ENCODE measurements at places on chromosomes 4 and X.

DNA sequence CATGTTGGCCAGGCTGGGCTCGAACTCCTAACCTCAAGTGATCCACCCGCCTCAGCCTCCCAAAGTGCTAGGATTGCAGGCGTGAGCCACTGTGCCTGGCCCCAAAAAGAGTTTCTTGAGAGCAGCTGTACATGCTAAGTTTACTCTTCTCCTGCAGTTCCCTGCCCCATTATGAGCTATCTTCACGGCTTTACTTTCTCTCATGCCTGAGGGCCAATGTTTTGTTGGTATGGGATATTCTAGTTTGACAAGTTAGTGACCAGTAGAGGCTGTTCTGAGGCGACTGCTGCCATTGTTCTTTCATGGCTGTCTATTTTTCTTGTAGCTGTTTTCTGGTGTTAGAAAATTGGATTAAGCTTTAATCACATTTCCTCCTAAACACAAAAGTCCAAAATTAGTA is 78.0 kb upstream of the STX18 start:
- no peak for DNase-seq

DNA sequence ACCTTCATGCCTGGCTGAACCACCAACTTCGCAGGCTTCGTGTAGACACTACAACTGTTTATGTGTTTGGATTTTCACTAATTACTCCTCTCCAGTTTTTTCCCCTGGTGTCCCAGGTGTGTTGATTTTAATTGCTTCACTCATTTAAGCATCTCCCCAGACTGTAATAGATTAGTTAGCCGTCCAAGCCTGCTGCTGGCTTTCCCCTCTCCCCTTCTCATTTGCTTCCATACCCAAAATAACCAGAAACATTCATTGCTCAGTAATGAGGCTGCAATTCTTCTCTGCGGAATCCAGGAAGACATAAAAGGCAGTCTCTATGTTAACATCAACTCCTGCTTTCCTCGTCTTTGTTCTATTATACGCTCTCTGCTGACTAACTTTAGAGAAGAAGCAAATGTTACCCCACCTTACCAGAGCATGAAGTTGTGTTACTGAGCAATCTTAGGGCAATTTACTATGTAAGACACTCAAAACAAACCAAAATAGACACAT is 37.9 kb upstream of the SCRG1 start:
- no peak for DNase-seq

GRCh38 chr4:139961344-139961946 is 192.5 kb downstream of the MAML3 start:
- no peak for DNase-seq

GRCh38 chr4:86717651-86718050 is 123.5 kb downstream of the PTPN13 start:
- DNase-seq = no peak

- no peak for DNase-seq
These were observed 25.7 kb downstream of the GAB3 start for GRCh38 chrX:154724993-154725756.

- no peak for DNase-seq
These were observed 14.8 kb upstream of the BOD1L1 start for GRCh38 chr4:13642170-13642950.

- no peak for DNase-seq
These were observed 15.3 kb downstream of the RTL3 start for GRCh38 chrX:78643874-78644273.

DNA sequence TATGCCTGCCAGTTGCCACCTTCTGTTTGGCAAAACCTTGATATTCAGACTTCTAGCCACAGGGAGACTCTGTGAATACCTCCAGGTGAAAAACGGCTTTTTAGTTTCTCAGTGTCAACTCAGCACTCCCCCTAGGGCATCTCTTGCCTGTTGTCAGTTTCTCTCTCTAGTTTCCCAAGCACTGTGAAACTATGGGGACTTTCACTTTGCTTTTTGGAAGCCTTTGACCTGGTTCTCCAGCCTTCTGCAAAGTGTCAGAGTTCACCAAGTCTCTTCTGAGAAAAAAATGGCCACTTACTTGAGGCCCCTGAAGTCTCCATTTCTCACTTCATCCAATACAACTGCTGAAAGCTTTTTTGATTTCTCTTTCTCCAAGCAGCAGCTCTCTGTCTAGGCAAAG is 521.5 kb downstream of the INPP4B start:
- no peak for DNase-seq

- no peak for DNase-seq
These were observed 39.9 kb downstream of the SEPSECS start for GRCh38 chr4:25120146-25120940.

DNA sequence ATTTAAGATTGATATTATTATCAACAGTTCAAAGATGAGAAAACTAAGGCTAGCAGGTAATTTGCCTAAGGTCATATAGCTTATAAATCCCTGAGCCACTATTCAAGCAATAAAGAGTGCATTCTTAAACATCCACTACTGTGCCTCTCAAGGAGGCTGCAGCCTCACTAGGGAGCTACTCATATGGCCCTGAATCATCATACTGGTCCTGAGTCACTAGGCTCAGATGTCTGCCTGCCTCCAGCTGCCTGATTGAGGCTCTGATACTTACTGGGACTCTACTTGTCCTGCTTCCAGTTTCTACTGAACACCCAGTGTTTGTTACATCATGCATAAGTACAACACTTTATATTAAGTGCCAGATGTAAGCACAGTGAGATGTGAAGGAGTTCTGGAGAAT is 110.7 kb downstream of the AASDH start:
- DNase-seq = no peak

GRCh38 chrX:75546724-75547511 is 24.1 kb upstream of the ZDHHC15 start:
- no peak for DNase-seq

- DNase-seq = no peak
These were observed 174.7 kb upstream of the GPRIN3 start for GRCh38 chr4:89482251-89482650.

- DNase-seq = no peak
These were observed 426.8 kb downstream of the HNRNPD start for GRCh38 chr4:81946996-81947395.

DNA sequence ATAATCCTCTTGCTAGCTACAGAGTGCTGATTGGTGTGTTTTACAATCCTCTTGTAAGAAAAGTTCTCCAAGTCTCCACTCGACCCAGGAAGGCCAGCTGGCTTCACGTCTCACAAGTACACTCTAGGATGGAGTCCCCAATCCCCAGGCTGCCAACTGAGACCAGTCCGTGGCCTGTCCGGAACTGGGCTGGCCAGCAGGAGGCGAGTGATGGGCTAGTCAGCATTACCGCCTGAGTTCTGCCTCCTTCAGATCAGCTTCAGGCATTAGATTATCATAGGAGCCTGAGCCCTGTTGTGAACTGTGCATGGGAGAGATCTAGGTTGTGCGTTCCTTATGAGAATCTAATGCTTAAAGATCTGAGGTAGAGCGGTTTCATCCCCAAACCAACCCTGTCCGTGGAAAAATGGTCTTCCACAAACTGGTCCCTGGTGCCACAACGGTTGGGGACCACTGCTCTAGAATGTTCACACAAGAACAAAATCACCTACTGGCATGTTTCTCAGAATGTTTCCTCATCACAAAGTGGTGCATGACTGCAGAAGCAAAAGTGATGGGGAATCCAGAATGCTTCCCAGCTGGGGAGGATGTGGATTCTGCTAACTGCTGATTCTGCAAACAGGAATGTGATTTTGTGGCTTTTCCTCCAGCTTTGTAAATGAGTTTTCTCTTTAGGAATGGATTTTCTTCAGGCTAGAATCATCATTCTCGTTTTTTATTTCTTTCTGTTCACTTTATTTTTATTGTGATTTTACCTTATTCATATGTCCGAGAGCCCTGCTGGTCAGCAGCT is 40.9 kb downstream of the SEPTIN11 start:
- no peak for DNase-seq

DNA sequence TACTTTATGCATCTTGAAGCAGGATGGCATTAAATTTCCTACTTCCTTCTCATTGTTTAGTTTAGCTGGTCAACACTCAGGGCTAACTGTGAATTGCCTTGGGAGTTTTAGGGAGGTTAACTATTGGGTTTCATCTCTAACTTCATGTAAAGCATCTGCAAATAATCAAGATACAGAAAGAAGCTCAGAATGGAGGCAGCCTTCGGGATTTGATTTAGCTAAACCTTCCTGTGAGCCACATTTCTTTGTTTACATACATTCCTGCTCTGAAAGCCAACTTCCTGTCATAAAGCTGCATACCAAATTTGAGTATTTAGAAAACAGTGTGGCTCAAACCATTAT is 131.7 kb upstream of the PCDH18 start:
- DNase-seq = no peak

- no peak for DNase-seq
These were observed 36.7 kb downstream of the QRFPR start for GRCh38 chr4:121344098-121344497.

DNA sequence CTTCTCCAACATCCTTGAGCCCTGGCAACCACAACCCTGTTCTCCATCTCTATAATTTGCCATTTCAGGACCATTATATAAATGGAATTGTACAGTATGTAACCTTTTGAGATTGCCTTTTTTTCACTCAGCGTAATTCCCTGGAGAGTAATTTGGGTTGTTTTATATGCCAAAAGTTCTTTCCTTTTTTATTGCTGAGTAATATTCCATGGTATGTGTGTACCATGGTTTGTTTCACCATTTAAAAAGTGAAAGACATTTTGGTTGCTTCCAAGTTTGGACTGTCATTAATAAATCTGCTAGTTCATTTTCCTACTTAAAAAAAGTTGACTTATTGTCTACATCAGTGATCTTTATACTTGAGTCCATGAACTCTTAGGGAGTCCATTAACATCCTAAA is 33.0 kb upstream of the SMIM10 start:
- no peak for DNase-seq

DNA sequence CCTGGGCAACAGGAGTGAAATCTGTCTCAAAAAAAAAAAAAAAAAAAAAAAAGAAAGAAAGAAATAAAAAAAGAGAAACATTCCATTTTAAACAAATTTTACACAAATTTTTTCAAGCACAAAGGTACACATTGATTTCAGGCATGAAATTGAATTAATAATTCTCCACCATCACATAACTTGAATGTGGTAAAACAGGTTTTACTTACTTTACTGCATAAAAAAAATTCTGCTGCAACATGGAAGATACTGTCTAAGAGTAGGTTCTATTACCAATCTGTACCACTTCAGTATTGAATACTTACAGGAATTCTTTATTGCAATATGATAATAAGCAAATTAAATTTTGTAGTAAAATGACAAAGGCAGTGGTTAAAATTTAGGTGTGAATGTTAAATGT is 271.6 kb upstream of the ARSJ start:
- no peak for DNase-seq

GRCh38 chrX:19867411-19867732 is 20.0 kb downstream of the SH3KBP1 start:
- no peak for DNase-seq

- DNase-seq = no peak
These were observed 529.9 kb downstream of the MID1IP1 start for GRCh38 chrX:39331082-39331704.

DNA sequence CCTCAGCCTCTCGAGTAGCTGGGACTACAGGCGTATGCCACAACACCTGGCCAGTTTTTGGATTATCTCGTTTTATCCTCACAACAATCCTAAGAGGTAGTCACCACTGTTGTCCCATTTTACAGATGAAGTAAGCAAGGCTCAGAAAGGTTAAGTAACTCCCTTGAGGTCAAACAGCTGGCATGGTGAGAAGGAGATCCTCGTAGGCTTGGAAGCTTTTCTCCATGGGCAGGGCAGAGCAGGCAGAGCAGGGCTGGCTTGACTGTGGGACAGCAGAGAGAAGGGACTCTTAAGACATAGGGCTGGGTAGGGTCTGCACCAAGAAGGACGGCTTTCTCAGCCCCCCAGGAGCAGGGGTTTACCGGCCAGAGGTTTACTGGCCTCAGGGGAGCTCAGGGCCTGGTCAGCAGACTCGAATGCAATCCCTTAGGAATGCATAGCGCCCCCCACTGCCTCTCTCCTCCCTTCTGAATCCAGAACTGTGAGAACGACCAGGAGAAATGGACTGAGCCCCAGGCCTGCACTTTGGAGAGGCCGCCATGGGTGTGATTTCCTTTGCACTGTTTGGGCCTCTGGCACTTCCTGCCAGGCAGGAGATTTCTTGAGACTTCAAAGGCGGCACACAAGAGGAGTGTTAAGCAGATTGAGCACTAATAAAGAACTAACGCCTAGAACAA is 14.0 kb upstream of the CDKN2AIP start:
- no peak for DNase-seq

GRCh38 chrX:148530464-148531077 is 30.2 kb downstream of the AFF2 start:
- DNase-seq = no peak

DNA sequence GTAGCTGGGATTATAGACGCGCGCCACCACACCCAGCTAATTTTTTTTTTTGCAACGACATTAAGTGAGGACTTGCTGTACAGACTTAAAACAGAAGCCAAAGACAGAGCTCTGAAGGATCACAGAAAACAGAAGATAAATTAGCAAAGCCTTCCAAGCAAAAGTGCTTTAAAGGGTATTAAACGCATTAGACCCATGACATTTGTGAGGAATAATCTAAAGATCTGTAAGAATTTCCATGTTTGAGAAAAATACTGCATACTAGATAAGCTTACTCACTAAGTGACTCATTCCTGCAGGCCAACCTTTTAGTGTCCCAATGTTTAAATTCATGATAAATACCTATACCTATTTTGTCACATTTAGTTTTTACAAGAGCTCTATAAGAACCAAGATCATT is 27.4 kb downstream of the SMARCA1 start:
- DNase-seq = no peak

- DNase-seq = no peak
These were observed 9.3 kb upstream of the CNGA2 start for GRCh38 chrX:151725338-151725614.
